ENCODE measurements at places on chromosomes 12 and 14. TPM values are rescaled to one million over a fixed set of nuclear protein-coding genes. Genes with fewer than 3 reads are reported as not detected.

Gene CLEC14A
- polyA plus RNA-seq = not detected

Gene SYT1
- not detected for polyA plus RNA-seq

Gene GARIN6
- polyA plus RNA-seq = not detected

GRCh38 chr14:30385925-30386324 lies 173.0 kb upstream of the G2E3 start:
- H3K27ac ChIP-seq = no peak overlapping the region
- no peak overlapping the region for H3K4me3 ChIP-seq
- H3K27me3 ChIP-seq = no peaks in the 10 kb centered on the region
- H3K36me3 ChIP-seq = no peaks in the 10 kb centered on the region
- no peaks in the 10 kb centered on the region for H3K4me1 ChIP-seq
- no peak for DNase-seq

- DNase-seq = no peak
- H3K4me1 ChIP-seq = no peaks in the 10 kb centered on the region
- peaks cover 8% of the 10 kb centered on the region for H3K27me3 ChIP-seq
- no peaks in the 10 kb centered on the region for H3K36me3 ChIP-seq
- no peak overlapping the region for H3K4me3 ChIP-seq
These were observed 53.1 kb downstream of the TSPAN11 start for GRCh38 chr12:30979371-30980259.

All from immature natural killer cell (primary cell).